Ovary (tissue), 10 donors: ENCODE measurements at places on chromosomes 5 and 9. TPM values are rescaled to one million over a fixed set of nuclear protein-coding genes. Genes with fewer than 3 reads are reported as not detected.

DNM1 gene
- total RNA-seq, result 10.4 TPM

LSM11 gene
- total RNA-seq, result 4.6 TPM

AGXT2 gene
- not detected for total RNA-seq

MUSK gene
- 0.10 TPM for total RNA-seq

PHYHD1 gene
- total RNA-seq, result 63.9 TPM

AMACR gene
- 11.3 TPM for total RNA-seq

ARHGEF28 gene
- 39.7 TPM for total RNA-seq

GABRA6 gene
- not detected for total RNA-seq

OCLN gene
- 0.99 TPM for total RNA-seq

HRCT1 gene
- total RNA-seq, result 3.1 TPM
